NT2/D1 (cell line): ENCODE measurements at places on chromosomes 12 and 14.

GRCh38 chr14:56975521-56975920 lies 165.2 kb upstream of the OTX2 start:
- no peak for DNase-seq

DNA sequence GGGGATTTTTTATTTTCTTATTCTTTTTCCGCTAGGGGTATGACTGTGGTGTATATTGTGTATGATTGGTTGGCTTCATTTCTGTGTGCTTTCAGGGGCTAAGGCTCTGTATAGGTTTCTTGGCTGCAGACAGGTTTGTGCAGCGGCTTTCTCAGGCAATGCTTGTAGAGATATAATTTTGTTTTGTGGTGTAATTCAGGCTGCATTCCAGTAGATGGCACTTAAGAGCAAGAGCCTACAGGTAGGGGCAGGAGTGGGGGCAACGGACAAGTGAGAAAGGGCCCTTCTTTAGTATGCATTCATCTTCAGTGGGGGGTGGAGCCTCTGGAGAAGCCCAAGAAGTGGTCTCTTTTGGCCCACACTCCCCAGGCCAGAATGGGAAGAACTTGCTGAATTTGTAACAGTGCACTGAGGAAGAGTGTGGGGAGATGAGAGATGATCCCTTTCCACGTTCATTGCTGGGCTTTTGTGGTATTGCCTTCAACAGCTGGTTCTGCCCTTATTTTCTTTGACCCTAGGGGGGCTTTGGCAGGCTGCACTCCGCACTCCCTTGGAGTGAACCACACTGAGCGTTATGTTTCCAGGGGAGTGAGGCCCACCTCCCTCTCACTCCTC lies 78.6 kb downstream of the IFNG-AS1 start:
- no peak for DNase-seq

- no peak for DNase-seq
Observed at GRCh38 chr12:110365489-110366320, 37.8 kb downstream of the ANAPC7 start.

GRCh38 chr14:83470466-83470865 lies 1936.8 kb upstream of the SEL1L start:
- DNase-seq = no peak

DNA sequence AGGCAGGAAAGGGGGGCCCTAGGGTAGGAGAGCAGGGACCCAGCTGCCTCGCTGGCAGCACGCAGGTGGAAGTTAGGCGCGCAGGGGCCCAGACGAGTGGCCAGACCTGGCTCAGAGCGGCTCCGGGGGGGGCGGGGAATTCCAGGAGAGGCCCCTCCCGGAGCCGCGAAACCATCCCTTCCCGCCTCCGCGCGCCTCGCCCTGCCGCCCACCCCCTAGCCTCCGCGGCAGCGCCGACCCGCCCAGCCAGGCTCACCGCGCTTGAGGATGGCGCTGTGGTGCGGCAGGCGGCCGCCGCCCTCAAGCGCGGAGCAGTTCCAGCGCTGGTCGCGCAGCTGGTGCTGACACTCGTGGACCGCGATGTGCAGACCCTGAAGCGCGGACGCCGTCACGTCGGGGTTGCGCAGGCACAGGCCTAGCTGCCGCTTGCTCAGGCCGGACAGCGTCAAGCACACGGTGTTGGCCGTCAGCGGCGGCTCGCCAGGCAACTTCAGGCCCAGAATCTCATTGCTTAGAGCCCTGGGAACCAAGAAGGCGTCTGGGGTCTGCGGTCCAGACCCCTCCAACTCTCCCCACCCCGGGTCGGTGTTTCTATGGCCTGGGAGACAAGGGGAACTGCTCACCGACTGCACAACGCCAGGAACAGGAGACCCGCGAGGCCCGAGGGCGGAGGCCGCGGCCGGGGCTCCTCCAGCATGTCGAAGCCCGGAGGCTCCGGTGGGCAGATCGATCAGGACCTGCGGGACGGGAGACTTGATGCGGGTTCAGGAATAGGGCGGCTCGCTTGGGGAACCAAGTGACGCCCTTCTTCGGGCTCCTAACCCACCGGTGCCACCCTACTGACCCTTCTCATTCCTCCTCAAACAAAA lies 1.5 kb downstream of the WNT10B start:
- no peak for DNase-seq

DNA sequence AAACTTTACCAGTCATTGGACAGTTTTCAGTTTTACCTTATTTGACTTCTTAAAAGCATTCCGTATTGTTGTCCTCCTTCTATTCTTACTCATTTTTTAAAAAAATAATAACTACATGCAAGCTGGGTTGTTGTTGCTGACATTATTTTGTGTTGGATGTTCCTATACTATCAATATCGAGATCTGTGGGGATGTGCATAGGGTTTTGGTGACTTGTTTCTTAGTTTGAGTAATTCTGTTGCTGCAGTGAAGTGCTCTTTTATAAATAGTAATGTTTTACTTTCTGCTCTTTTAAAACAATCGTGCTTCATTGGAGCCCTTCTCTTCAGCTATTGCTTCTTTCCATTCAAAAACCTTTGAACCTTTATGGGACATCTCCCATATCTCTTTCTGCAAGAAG lies 79.4 kb downstream of the METTL25 start:
- DNase-seq = no peak

- DNase-seq = no peak
Observed at GRCh38 chr14:65637780-65638179, 225.2 kb downstream of the FUT8 start.

DNA sequence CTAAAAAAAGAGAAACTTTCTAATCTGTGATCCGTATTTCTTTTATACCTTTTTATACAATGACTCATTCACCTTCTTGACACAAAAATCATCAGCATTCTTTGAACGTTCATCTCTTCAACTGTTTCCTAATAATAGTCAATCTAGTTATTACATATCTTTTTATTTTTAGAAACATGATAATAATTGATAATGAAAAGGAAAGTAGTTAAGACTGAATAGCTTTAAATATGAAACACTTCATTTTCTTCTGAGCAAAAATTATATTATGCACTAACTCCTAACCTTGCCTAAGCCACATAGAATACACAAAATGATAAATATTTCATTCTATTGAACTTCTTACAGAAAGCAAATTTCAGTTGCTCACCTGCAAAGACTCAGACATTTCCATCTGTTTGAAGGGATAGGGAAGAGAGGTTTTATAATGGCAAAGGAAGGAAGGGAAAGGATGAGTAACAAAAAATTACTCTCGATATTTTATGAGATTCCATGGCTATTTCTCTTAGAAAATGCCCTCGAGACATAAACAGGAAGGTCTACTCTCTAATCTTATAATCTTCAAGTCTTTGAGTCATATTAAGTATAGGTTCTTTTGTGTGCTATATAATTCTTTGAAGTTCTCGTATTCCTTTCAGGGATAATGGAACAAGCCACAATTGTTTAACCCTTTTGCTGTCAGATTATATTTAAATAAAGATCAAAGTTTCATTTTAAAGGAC lies 7.5 kb upstream of the KLHL42 start:
- no peak for DNase-seq

- no peak for DNase-seq
Observed at GRCh38 chr14:22280497-22281316, 308.3 kb downstream of the DAD1 start.

DNA sequence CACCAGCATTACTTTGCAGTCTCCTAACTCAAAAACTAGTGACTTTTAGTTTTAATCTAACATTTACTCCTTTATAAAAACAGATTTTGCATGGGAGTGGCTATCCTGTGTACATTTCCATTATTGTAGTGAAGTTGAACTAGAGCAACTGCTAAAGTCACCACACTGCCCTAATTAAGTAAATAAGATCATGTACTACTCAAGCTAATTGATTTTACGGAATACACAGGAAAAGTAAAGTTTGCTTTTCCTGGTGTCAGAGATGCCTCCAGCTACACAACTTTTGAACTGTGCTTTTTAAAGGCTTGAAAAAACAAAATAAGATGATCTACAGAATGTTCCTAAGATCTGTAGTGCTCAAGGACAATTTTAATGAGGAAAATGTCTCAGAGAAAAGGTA lies 50.4 kb upstream of the ATP2A2 start:
- DNase-seq = no peak

DNA sequence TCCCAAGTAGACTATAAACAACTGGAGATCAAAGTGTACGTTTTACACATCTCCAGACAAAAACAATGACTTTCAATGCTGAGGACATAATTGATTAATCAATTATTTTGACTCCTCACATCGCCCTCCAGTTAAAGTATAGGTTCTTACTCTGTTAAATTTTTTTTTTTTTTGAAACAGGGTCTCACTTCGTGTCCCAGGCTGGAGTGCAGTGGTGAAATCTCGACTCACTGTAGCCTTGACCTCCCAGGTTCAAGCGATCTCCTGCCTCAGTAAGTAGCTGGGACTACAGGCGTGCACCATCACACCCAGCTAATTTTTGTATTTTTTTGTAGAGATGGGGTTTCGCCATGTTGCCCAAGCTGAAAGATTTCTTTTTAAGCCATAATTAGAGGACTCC lies 938 bp upstream of the CCNB1IP1 start:
- DNase-seq = no peak

DNA sequence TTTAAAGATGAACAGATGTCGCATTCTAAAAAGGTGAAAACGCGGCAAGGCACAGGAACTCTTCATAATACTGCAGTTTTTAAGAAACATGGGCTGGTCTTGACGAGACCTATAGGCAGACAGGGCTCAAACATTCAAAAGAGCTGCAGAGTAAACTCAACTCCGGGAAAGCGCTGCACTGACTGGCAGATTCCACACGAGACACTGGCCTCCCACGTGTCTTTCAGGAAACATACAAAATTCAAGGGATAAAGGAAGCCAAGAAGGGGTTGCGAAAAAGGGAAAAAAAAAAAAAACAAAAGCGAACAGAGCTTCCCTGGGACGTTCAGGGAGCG lies 614 bp upstream of the ARF6 start:
- no peak for DNase-seq

GRCh38 chr14:81309511-81309910 lies 88.8 kb upstream of the GTF2A1 start:
- no peak for DNase-seq

DNA sequence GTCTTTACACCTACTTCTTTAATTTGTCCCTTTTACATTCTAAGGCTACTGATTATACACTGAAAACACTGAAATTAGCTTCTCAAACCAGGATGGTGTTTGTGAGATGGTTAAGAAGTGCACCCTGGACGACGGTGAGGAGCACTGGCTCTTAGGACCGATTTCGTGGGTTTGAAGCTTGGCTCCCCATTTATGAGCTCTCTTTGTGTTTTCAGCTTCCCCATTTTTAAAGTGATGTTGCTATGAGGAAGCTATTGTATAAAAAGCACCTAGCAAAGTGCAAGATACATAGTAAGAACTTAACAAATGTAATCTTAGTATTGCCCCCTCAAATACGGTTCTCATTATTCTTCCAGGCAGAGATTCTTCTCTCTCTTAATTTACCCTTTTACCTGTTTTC lies 4.7 kb downstream of the NFYB start:
- DNase-seq = no peak

DNA sequence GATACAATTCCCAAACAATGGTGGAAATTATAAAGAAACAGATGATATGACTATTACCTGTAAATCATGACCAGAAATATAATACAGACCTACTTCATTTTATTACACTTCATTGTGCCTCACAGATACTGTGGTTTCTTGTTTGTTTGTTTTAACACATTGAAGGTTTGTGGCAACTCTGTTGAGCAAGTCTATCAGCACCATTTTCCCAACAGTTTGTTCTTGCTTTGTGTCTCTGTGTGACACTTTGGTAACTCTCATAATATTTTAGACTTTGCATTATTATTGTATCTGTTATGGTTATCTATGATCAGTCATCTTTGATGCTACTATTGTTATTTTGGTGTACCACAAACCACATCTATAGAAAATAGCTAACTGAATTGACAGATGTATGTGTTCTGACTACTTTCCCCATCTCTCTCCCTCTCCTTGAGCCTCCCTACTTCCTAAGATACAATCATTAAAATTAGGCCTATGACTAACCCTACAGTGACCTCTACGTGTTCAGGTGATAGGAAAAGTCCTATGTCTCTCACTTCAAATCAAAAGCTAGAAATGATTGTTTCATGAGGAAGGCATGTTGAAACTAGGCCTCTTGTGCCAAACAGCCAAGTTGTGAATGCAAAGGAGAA lies 49.1 kb downstream of the FBXO33 start:
- DNase-seq = no peak

DNA sequence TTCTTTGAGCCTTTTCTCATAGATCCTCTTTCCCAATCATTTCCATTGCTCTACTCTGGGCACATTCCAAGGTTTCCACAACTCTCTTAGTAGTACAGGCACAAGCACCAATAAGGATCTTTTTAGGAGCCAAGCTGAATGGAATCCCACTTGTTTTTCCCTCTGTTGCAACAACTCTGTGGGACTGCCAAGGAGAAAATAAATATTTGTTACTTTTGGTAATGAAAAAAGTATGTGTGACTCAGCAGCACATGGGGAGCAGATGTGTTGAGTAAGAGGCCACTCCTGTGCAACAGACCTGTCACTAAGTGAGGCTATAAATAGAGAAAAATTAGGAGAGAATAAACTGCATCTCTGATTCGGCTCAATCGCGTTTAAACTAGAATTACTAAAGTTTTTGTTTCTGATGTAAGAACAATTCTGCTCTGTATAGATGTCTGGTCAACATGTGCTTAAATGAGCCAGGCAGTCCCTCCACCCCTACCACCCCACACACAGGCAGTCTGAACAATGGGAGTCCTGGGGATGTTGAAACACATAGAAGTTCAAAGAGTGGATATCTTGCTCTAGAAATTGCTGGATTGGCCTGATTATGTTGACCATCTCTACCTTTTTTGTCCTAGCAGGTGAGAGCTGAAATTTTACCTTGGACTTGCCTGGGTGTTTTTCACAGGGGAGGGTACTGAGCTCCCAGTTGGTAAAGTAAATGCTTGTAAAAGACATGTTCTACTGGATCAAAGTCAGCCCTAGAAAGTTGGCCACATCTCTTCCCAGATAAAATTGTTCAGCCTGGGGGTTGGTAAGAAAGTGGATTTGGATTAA lies 244.3 kb upstream of the NOVA1 start:
- no peak for DNase-seq

DNA sequence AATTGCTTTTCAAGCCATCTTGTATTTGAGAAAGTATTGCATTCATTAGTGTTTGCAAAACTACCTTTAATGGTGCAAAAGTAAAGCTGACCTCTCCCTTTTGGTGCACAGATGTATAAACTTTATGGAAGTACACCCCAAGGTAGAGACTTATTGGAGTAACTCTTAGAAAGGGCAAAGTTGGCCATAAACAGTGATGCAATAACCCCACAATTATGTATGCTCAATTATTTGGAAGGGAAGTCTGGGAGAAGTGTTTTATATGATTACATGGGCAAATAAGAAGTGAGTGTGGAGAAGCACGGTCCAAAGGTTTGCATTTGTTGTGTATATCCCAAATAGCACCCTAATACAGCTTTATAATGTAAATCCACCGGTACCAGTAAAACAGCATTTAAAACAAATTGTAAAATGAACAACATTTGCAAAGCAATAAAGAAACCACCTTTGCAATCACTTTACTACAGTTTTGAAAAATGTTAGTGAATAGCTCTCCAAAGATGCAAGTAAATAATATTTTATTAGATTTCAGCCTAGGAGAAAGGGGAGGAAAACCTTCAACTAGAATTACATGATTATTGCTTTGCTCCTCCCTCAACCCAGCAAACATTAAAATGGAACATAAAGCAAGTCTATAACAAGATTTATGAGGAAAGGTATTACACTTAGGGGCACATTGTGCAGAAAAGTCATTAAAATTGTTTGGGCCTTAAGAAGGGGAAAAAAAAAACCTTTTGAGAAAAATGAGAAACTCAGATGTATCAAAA lies 70.5 kb downstream of the HMGA2 start:
- DNase-seq = no peak

- no peak for DNase-seq
Observed at GRCh38 chr12:49330032-49330619, 6.9 kb downstream of the C1QL4 start.

- no peak for DNase-seq
Observed at GRCh38 chr14:76927971-76928700, 100.4 kb downstream of the IRF2BPL start.
